ENCODE measurements at places on chromosomes 6 and 20.

DNA sequence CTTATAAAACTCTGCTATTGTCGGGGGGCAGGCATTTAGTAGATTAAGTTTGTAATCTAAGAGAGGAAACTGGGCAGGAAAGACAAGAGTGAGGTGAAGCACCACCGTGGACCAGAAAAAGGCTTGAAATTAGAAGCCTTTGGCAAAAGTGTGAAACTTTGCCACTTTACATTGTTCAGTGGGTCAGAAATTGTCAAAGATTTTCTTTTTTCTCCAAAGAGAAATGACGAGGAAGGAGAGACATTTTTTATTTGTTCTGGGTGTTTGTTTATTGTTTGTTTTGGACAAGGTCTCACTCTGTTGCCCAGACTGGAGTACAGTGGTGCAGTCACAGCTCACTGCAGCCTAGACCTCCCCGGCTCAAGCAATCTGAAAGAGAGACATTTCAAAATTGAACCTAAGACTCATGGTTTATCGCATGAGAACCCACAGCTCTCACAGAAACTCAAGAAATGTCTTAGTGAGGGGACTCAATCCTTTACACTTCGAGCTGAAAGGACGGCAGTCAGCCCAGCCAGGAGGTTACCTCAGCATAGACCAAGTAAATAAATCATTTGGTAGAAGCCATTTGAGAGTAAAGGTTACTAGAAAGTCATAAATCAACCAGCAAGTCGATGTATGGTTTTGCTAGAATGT is 262.8 kb upstream of the TAB2 start:
- no peak for DNase-seq

GRCh38 chr6:104109806-104110205 is 749.9 kb downstream of the HACE1 start:
- DNase-seq, result no peak

DNA sequence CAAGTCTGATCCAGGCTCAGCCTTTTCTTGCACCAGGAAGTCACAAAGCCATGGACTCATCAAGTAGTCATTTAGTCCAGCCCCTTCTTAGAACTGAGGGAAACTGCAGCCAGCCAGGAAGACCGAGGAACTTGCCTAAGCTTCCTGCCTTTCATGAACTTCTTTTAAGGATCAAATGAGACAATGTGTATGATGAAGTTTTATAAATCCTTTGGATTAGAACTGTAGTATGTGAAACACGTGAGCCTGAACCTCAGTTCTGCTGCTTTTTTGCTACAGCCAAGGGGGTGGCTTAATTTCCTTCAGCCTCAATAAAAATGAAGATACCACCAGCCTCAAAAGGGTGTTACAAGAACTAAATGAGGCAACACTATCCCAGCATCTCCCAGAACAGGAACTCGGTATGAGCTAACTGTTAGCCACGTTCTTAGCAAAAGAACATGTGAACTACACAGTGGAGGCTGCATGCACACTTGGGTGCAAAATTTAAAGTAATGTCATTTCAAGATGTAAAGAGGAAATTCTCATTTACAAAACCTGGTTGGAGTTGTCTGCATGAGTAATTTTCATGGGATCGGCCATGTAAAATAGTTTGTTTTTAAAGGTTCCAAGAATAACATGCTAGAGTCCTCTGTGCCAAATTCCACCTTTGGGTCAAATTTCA is 76.0 kb upstream of the TBC1D7 start:
- DNase-seq, result no peak

- peak; percentile 39 for DNase-seq
Measured at GRCh38 chr6:16803294-16804200, 42.3 kb upstream of the ATXN1 start.

- no peak for DNase-seq
Measured at GRCh38 chr6:41801380-41801779, 13.9 kb downstream of the TOMM6 start.

DNA sequence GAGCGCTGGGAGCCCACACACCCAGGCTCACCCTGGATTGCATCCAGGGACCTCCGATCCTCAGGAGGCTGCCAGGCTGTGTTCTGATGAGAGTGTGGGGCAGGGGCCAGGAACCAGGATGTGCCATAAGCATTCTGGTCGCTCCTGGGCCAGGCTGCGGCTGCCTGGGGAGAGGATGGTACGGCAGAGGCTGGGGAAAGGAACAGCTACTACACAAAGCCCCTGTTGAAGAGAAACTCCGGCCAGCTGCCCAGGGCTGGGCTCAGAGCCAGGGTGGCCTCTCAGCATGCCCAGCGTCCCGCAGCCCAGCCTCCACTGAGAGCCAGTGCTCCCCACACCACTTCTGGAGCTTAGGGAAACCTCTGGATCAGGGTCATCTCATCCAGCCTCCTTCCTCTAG is 21.7 kb upstream of the OCSTAMP start:
- DNase-seq, result no peak

GRCh38 chr20:43537921-43538877 is 20.6 kb upstream of the SGK2 start:
- peak; percentile 13 for DNase-seq

- DNase-seq, result no peak
Measured at GRCh38 chr6:105263685-105264610, 84.1 kb upstream of the POPDC3 start.

DNA sequence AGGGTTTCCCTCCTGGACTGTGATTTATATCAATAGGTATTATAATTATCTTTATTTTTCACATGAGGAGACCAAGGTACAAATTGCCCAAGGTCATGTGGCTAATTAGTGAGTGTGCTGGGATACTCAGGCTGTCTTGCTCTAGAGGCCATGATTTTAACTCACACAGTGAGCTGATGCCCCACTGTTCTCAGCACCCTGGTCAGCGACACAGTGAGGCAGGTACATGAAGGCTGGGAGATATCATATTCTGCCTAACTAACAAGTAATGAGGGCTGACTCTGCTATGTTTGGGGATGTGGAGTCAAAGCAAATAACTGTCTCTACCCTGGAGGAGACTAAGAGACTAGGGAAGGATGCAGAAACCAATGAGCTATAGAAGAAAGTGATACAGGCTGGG is 501.1 kb downstream of the PTPRT start:
- no peak for DNase-seq

- DNase-seq, result no peak
Measured at GRCh38 chr6:63561288-63561687, 11.0 kb upstream of the LOC128125822 start.

DNA sequence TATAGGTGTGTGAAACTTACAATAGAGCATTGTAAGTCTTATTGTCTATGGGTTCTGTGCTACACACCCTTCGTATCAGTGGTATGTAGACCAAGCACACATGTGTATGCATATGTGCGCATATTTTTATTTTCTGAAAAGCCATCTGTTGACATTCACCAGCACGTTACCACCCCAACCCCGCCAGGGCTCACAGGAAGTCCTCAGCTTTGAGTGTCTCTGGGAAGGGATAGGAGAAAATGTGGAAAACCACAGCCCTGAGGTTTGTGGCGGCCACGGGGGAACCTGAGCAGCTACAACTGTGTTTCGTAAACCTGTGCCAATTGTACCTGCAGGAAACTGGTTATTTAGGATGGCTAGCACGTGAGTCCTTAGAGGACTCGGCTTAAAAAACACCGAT is 123.3 kb upstream of the PHACTR3 start:
- no peak for DNase-seq

GRCh38 chr20:34389206-34389953 is 26.3 kb downstream of the ITCH start:
- DNase-seq, result no peak

GRCh38 chr6:18269253-18269652 is 4.9 kb upstream of the DEK start:
- DNase-seq, result no peak

DNA sequence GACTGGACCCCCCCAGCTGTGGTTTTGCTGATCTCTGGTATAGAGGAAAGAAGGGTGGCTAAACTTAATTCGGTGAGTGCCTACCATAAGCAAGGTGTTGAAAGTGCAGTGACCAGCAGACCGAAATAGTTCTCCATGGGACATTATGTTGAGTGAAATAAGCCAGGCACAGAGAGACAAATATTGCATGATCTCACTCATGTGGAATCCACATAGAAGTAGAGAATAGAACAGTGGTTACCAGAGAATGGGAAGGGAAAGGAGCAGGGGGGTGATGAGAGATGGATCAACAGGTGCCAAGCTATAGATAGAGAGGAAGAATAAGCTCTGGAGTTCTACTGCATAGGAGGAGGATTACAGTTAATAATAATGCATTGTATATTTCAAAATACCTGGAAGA is 9.7 kb upstream of the GCNT2 start:
- DNase-seq, result no peak

- peak; percentile 66 for DNase-seq
Measured at GRCh38 chr6:129890164-129890563, 29.0 kb upstream of the TMEM244 start.

- DNase-seq, result no peak
Measured at GRCh38 chr6:100463630-100464161, 1.0 kb downstream of the SIM1 start.

DNA sequence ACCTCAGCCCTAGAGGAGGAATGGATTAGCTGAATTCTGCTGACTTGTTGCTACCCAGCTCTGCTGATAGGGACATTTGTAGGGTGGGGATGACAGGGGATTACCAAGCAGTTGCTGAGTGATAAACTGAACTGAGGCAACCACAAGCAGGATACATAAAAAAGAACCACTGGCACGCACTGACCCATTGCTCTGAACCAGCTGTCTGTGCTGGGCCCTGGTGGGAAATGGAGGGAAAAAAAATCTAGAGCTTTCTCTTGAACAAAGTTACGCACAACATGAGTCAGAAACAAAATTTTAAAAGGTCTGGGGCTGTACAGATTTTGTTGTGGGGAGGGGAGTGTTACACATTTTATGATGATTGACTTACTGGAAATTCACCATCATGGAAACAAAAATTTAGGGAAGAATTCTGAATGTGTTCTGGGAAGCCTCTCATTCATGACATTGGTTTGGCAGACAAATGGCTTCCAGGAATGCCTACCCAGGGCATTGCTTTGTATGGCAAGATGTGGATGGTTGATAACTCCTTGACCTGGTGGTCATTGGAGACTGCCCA is 37.7 kb downstream of the FOXO3 start:
- DNase-seq, result peak; percentile 76

DNA sequence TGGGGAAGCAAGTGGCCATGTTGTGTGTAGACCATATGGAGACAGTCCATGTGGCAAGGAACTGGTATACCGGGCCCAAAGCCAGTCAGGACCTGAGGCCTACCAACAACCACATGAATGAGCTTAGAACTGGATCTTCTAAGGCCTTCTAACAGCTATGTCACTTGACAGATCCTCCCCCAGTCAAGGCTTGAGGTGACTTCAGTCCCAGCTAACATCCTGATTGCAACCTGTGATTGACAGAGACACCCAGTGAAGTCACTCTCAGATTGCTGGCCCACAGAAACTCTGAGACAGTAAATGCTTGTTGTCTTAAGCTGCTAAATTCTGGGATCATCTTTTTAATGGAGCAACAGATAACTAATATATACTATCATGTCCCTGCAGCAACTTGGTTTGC is 32.9 kb downstream of the AHI1 start:
- DNase-seq, result no peak

DNA sequence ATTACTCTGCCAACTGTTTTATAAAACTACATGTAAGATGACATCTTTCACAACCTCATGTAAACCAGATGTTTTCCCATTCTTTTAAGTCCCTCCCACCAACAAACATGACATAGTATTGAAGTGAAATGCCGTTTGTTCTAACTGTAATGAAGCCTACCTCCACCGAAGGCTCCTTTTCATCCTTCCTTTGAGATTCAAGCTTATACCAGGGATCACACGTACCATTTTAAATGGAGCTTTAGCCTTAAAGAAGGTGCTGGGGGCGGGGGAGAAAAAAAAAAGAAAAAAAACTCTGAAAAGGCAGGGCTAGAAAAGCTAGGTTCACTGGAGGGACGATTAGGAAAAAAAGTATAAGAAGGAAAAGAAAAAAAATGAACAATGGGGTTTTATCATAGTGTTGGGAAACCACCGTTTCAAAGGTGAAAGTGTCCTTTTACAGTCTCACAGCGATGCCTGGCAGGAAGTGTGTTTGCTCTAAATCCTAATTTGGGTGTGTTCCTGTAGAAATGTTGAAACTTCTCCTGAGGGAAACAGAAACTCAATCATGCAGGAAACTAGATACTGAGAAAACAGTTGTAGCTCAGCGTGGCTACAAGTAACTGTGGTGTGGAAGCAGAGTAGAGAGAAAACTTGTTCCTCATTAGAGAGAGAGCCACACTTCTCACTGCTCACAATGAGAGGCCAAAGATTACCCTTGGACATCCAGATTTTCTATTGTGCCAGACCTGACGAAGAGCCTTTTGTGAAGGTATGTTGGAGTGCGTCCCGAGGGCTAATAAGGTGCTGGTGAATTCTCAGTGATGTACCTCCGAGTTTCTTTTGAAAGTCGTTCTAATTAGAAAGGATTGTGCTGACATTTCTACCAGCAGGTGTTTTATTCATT is 37.6 kb upstream of the HINT3 start:
- DNase-seq, result peak; percentile 79

DNA sequence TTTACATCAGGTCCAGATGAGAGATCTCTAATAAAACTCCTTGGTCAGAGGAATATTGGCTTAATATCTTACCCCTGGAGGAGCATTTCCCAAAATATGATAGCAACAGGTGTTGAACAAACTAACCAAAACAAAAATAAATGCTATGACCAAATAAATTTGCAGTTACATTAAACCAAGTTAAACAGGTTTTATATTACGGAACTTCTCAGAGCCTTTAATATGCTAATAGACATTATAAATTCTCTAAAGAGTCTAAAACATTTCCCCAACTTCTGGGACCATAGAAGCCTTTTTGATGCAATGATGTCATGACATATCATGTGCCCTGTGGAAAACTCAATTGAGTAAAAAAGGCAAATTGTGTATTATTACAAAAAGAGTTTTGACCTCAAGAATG is 90.9 kb upstream of the ARMC2 start:
- no peak for DNase-seq

DNA sequence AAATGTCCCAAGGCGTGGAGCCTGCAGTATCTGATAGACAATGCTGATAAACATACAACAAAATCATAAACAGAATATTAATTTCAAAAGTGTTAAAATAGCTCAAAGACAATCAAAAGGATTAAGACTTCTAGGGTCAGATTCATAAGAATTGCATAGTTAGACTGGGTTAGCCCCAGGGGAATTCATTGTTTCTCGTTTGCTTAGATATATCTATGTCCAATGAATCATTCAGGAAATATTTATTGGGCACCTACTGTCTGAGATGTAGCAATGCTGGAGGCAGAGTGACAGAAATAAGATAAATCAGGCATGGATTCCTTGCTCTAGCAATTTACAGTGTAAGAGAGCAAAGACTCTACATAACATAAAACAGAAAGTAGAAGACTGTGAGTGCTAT is 124.4 kb upstream of the PRL start:
- peak; percentile 33 for DNase-seq

DNA sequence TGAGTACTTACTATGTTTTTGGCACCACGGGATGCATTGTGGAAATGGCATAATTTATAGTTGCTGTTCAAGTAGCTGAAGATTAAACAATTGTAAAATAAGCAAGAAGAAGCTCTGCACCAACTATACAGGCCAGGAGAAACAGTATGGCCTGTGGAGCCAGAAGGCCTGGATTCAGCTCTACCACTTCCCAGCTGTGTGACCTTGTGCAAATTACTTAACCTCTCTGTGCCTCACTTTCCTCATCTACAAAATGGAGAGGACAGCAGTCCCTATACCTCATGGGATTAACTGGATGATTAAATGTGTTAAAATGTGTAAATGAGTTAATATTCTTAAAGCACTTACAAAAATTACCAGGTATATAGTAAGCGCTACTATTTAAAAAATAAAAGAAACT is 49.1 kb downstream of the CNKSR3 start:
- no peak for DNase-seq

GRCh38 chr20:57682184-57683101 is 27.4 kb downstream of the PMEPA1 start:
- DNase-seq, result no peak

- DNase-seq, result no peak
Measured at GRCh38 chr6:145761584-145761983, 26.3 kb upstream of the EPM2A start.

All from skeletal muscle cell (primary cell).